ENCODE measurements at places on chromosomes 1 and 21.

DNA sequence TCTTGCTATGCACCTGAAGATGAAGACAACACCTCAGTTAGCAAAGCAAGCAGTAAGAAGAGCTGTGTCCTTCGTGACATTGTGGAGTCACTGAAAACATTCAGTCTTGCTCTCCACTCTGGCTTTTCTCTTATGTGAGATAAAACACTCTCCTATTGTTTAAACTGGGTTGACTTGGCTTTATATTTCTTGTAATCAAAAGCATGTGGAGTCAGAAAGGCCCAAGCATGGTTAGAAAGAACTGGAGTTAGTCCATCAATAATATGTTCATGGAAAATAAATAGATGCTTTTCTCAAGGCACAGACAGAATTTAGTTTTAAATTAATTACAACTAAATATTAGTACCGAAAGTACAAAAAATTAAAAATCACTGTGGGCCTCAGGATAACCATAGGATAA lies 61.7 kb downstream of the UBE2U start:
- H3K27me3 ChIP-seq: peaks cover 10% of the 10 kb centered on the region
- no peak overlapping the region for H3K4me3 ChIP-seq
- H3K36me3 ChIP-seq: no peaks in the 10 kb centered on the region
- DNase-seq: no peak
- no peak overlapping the region for H3K27ac ChIP-seq
- peaks cover 11% of the 10 kb centered on the region for H3K4me1 ChIP-seq

DNA sequence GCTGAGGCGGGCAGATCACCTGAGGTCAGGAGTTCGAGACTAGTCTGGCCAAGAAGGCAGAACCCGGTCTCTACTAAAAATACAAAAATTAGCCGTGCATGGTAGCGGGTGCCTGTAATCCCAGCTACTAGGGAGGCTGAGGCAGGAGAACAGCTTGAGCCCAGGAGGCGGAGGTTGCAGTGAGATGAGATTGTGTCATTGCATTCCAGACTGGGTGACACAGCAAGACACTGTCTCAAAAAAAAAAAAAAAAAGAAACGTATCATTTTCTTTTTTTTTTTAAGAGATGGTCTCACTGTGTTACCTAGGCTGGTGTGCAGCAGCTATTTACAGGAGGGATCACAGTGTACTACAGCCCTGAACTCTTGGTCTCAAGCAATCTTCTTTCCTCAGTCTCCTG lies 47.3 kb downstream of the ITGB3BP start:
- H3K4me3 ChIP-seq: no peak overlapping the region
- H3K36me3 ChIP-seq: no peaks in the 10 kb centered on the region
- no peaks in the 10 kb centered on the region for H3K27me3 ChIP-seq
- no peaks in the 10 kb centered on the region for H3K4me1 ChIP-seq
- H3K27ac ChIP-seq: no peak overlapping the region
- no peak for DNase-seq

DNA sequence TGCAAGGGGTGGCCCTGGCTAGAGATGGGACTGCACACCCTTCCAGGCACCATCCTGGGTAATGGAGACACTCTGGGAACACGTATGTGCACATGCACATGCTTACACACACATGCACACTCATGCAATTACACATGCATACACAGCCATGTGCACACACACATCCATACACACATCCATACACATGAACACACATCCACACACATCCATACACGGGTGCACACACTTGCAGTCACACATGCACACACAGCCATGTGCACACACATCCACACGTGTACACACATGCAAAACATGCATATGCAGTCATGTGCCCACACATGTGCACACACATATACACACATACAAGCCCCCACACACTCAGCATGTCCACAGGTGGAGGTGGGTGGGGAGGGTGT lies 22.3 kb upstream of the POFUT2 start:
- no peaks in the 10 kb centered on the region for H3K4me1 ChIP-seq
- DNase-seq: no peak
- H3K27me3 ChIP-seq: no peaks in the 10 kb centered on the region
- H3K4me3 ChIP-seq: no peak overlapping the region
- H3K36me3 ChIP-seq: no peaks in the 10 kb centered on the region

GRCh38 chr1:225835856-225836255 lies 25.9 kb downstream of the EPHX1 start:
- no peaks in the 10 kb centered on the region for H3K4me1 ChIP-seq
- H3K27me3 ChIP-seq: no peaks in the 10 kb centered on the region
- DNase-seq: no peak

GRCh38 chr1:183414365-183414764 lies 3.8 kb downstream of the NMNAT2 start:
- peaks cover 46% of the 10 kb centered on the region for H3K27me3 ChIP-seq
- H3K4me1 ChIP-seq: peaks cover 8% of the 10 kb centered on the region
- no peaks in the 10 kb centered on the region for H3K36me3 ChIP-seq
- DNase-seq: no peak
- H3K27ac ChIP-seq: no peak overlapping the region

- no peak overlapping the region for H3K4me3 ChIP-seq
- H3K36me3 ChIP-seq: peaks cover 33% of the 10 kb centered on the region
- peaks cover 30% of the 10 kb centered on the region for H3K4me1 ChIP-seq
- no peak for DNase-seq
- H3K27ac ChIP-seq: peak overlapping the region; percentile 30
- no peaks in the 10 kb centered on the region for H3K27me3 ChIP-seq
Measured at GRCh38 chr1:8363767-8364301, 45.9 kb downstream of the SLC45A1 start.

GRCh38 chr21:46098303-46099141 lies 610 bp downstream of the COL6A2 start:
- H3K4me3 ChIP-seq: peak overlapping the region; percentile 64
- H3K27ac ChIP-seq: no peak overlapping the region
- no peaks in the 10 kb centered on the region for H3K36me3 ChIP-seq
- no peaks in the 10 kb centered on the region for H3K27me3 ChIP-seq

- no peaks in the 10 kb centered on the region for H3K36me3 ChIP-seq
- no peak overlapping the region for H3K4me3 ChIP-seq
- no peaks in the 10 kb centered on the region for H3K4me1 ChIP-seq
- peak overlapping the region; percentile 15 for H3K27ac ChIP-seq
- DNase-seq: no peak
- no peaks in the 10 kb centered on the region for H3K27me3 ChIP-seq
Measured at GRCh38 chr21:25700741-25701140, 34.0 kb downstream of the ATP5PF start.

DNA sequence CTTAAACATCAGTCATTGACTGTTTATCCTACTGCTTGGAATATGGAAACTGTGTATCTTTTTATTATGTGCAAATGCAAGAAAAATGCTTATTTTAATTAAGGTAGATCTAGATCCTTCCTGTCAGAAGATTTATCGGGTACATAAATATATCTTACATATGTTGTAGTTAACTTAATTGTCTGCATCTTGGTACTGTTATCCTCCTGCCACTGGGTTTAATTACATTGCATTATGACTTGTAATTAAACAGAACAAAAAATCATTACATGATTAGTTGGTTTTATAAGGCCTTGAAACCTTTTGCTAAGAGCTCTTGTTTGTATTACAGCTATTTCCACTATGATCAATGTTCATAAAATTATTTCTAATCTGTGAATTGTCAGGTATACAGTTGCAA lies 211.2 kb downstream of the PTGER3 start:
- H3K27ac ChIP-seq: no peak overlapping the region
- H3K4me1 ChIP-seq: no peaks in the 10 kb centered on the region
- DNase-seq: no peak
- no peaks in the 10 kb centered on the region for H3K27me3 ChIP-seq
- no peaks in the 10 kb centered on the region for H3K36me3 ChIP-seq

GRCh38 chr1:234851450-234852438 lies 241.8 kb upstream of the IRF2BP2 start:
- no peaks in the 10 kb centered on the region for H3K27me3 ChIP-seq
- H3K27ac ChIP-seq: peak overlapping the region; percentile 40
- no peak overlapping the region for H3K4me3 ChIP-seq

Data from cardiac muscle cell (in vitro differentiated cells and primary cell).